Hepatic stellate cell (primary cell): ENCODE measurements at places on chromosomes 3 and 15.

GRCh38 chr15:99114511-99115299, 9.8 kb downstream of the SYNM start:
- DNase-seq: no peak

- no peak for DNase-seq
Observed at GRCh38 chr3:4985330-4986174, 6.3 kb downstream of the BHLHE40 start.

GRCh38 chr15:70062321-70062956, 35.3 kb downstream of the TLE3 start:
- no peak for DNase-seq

DNA sequence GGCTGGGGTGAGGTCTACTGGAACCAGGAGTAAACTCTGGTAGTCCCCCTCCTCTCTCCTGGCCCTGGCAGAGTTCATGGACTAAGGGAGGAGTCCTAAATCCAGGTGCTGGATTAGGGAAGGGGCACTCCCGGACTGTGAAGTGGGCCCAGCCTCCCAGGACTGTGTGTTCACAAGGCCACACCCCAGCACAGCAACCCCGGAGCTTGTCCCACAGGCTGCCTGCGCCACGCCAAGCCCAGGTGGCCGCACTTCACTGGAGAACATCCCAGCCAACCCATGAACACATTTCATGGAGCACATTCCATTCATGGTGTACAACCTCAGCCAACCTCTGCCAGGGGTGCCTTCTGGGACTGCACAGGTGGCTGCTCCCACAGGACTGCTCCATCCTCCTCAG, 8.2 kb downstream of the ARPIN start:
- no peak for DNase-seq

DNA sequence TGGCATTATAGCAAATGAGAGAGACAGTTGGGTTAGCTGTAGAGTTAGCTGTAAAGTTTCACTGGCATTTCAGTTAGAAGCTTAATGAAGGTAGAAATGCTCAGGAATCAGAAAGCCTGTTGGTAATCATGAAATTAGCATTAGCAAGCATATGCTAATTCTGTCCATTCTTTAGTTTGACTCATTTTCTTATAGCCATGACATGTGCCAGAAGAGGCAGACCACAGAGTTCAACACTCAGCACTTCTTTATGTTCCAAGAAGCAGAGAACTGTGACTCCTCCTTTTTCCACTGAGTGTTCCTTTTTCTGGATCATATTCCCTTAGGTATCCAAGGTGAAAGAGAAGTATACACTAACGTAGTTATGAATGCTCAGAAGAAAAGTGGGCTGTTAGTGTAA, 276.2 kb upstream of the SGO1 start:
- no peak for DNase-seq
